ENCODE measurements at places on chromosomes 2 and 18.
A peak's percentile ranks its signal among the peaks of the same experiment; 100 is the strongest.

- no peak for DNase-seq
Measured at GRCh38 chr2:53018825-53019425, 748.7 kb upstream of the CHAC2 start.

DNA sequence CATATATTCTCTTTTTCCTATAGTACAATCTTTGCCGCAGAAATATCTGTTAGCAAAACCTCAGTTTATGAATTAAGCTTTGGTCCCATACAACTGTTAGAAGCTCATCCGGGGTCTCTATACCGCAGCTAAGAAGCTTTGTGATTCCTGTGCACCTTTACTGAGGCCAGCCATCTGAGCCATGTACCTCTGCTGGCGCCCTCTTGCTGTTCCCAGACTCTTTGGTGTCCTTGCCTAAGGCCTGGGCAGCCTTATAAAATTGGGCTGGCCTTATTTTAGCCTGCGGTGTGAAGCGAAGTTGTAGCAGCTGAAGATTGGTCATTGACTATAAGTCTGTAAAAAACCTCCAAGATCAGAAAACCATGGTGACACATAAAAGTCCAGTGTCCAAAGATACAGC lies 1135.1 kb upstream of the CHAC2 start:
- DNase-seq: no peak

DNA sequence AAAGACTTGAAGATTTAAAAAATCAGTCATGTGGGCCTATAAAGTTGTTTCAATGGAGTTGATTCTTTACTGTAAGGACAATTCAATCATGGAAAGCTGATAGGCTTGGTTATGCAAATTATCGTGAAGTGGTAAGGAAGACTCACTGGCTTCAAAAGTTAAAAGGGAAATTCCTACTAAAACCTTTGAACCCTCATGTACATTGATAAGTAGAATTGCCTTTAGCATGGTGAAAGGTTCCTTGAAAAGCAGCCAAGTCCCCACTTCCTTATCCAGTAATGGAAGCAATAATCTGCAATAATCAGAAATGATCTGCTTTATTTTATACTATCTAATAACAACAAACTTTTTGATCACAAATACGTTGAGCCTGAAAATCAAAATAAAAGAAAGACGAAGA lies 14.4 kb upstream of the CCL20 start:
- no peak for DNase-seq

DNA sequence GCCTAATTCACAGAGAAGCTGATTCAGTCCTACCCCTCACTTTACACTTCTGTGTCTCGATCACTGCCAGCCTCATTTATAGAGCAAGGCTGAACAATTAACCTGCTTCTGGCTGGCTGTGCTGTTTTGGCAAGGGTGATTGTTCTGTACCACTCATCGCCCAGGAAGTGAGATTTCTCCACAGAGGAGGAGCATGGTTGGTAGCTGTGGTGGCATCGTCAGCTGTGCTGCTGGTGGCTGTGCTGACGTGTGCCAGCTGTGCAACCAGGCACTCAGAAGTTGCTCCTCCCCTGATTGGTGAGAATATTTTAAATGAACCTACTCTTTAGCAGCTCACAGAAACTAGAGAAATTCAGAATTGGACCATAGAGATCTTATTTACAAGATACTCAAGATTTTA lies 158.3 kb downstream of the EML6 start:
- no peak for DNase-seq

- DNase-seq: no peak
Measured at GRCh38 chr2:102603904-102604303, 15.4 kb upstream of the SLC9A2 start.

DNA sequence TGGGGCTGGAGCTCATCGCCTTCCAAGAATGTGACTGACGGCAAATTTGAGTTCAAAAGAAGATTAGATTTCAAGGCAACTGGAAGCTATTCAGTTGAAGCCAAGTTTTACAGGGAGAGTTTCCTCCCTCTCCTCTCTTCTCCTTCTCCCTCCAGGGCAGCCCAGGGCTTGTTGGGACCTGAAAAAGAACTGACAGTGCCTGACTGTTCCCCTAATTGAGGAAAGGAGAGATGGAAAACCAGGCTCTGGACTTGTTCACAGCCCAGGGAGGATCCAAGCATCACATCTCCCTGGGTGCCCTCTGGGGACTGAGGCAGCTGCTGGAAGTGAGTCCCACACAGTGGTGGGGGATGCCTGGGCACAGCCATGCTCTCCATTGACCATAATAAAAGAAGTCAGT lies 88.1 kb downstream of the THNSL2 start:
- DNase-seq: no peak

DNA sequence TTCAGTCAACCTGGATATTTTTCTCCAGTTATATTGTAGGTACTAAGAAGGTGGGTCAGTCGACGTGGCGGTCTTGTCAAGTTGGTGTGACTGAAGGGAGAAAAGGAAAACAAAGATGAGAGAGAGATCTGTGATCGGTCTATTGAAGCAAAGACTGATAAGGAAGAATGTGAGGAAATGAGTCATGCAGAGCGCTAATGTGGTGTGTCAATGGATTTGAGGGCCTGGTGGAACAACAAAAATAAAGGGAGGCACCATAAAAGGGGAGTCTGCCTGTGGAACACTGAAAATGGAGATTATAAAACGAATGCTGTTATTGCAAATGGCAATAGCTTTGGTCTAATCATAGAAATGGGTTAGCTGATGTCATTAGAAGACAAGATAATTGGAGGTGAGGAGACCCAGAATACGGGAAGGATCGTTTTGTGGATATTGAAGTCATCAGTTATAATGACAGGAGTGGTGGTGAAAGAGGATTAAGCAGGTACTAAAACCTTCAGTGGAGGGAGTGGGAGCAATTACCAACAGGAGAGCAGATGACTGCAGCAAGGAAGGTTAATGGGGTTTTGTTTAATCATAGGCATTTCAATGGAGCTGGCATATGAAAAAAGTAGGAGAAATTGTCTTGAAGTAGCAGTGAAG lies 599.1 kb upstream of the FSHR start:
- no peak for DNase-seq

DNA sequence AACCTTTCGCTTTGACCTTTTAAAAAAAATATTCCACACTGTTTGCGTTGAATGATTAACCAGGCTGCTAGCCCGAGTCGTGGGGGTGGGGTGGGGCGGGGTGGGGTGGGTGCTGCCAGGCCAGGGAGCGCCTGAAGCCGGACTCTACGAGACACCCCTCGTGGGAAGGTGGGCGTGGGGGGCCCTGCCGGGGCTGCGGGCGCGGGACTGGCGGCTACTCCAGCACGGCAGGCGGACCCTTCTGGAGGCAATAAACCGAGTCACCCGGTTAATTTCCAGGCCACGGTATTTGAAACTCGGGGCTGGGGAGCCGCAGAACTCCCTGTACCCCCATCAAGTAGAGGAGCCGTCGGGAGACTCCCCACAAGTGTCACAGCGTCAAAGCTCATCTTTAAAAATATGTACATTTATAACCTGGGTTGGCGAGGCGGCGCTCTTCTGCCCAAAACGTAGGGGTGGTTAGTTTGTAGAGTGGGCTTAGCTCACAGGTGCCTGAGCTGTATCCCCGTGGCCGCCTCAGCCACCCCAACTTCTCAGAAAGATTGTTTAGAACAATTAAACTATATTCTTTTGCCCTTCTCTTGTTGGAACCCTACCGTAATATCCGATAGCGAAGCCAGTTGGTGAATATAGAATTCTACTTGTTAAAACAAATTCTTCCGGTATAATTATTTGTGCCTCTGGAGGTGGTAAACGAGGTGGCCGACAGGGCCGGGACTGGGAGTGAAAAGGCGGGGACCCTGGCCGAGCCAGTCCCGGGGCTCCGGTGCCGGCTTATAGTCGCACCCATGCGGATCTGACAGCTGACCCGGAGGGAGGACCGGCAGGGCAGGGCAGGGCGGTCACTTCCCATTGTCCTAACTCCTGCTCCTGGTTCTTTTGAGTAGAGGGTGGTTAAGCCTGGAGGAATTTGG lies 1.4 kb downstream of the B3GNT2 start:
- DNase-seq: peak; percentile 41

GRCh38 chr2:120110507-120110906 lies 97.6 kb downstream of the EPB41L5 start:
- no peak for DNase-seq

DNA sequence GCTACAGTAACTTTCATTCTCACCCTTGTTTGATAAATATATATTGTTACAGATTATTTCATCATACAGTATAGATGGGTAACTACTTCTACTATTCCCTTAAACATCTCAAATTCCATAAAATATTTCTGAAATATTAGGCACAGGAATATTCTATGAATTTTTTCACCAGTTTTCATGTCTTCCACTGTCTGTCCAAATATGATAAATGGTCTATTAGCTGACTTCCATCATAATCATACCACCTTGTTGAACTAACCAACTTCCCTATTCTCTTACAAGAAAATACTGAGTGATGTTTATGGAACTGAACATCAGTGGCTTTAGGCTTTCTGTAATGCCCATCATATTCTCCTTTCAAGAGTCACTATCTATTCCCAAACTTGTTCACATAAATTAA lies 82.4 kb downstream of the TRAPPC8 start:
- no peak for DNase-seq

GRCh38 chr2:9392898-9393765 lies 30.2 kb downstream of the ITGB1BP1 start:
- no peak for DNase-seq

DNA sequence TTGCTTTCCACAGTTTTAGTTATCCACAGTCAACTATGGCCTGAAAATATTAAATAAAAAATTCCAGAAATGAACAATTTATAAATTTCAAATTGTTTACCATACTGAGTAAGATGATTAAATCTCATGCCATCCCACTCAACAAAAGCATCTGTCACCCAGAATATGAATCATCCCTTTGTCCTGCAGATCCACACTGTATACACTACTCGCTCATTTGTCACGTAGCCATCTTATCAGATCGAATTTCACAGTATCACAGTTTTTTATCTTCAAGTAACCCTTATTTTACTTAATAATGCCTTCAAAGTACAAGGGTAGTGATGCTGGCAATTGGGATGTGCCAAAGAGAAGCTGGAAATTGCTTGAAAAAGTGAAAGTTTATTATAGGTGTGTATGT lies 291.8 kb upstream of the LRATD1 start:
- no peak for DNase-seq

DNA sequence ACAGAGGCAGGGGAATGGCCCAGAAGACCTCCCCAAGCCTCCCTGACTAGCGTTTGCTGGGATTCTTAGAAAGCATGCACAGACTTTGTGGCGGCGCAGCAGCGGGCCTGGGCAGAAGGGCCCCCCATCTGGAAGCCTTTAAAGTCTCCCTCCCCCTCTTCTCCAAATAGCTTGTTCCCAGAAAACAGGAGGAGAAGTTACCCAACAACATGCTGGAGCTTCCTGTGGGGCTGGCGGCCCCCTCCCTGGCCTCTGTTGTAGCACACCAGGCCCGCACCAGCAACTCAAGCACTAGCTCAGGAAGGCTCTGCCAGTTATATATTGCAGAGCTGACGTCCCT lies 334.8 kb downstream of the DYSF start:
- DNase-seq: no peak

DNA sequence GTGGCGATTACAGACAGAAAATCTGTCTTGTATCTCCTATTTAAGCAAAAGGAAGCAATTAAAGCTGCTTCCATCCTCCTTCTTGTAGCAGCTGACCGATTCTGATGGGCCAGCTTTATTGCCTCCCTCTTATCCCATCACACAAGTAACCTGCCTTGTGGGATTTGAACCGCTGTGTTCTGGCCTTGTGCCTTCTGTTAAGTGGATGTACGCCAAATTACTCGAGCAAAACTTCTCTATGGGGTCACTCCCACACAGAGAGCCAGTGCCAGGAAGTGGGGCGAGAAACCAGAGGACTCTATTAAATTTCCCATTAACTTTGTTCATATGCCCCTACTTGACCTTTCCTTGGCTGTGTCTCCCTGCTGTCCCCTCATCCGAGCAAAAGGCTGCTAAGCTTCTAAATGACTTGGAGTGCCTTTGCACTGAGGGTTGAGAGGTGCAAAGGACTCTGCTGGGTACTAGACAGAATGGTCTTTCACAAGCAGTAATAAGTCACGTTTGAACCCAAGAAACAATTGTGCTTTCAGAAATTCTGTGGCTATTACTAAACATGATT lies 672.5 kb downstream of the MBD2 start:
- no peak for DNase-seq

- no peak for DNase-seq
Measured at GRCh38 chr2:3447789-3448317, 68.4 kb downstream of the TRAPPC12 start.

- no peak for DNase-seq
Measured at GRCh38 chr2:159549234-159549633, 67.1 kb downstream of the BAZ2B start.

- no peak for DNase-seq
Measured at GRCh38 chr2:120845277-120845676, 109.6 kb downstream of the GLI2 start.

- DNase-seq: no peak
Measured at GRCh38 chr2:26179446-26179913, 6.6 kb downstream of the GAREM2 start.

DNA sequence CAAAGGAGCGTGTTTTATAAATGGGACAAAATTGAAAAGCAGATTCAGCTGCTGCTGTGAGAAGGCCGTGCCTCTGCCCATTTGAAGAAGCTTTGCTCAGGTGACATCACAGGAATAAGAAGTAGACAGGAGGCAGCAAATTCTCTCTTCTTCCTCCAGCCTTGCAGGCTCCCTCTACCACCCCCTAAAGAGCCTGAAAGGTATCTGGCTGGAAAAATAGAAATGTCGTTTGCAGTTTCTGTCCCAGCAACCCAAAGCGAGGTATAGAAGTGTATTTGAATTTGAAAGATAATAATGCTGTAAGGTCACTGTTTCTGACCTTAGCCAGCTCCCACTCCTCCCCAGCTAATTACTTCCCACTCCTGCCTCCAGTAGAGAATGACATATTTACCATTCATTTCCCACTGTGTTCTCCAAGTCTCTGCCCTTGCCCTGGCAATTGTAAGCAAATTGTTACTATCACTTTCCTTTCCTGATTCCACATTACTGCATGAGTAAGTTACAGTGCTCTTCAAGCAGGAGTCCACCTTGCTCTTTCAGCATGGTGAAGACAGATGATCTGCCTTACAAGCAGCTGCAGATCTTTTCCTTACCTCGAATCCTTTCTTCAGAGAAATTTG lies 56.8 kb upstream of the RASGRP3 start:
- DNase-seq: no peak

DNA sequence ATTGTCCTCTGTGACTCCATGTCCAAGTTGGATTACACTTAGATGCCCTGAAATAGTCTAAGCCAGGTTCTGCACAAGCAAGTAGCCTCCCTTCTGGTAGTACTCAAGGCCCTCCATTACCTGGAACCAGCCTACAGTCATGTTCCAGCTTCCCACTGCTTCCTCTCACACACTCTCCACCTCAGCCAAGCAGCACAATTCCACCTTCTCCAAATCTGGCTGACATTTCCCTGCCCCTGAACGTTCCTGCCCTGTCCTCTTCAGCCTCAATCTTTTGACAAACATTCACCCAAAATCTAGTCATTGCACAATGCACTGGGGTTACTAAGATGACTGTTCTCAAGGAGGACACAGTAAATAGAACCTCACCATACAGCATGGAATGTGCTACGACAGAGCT lies 95.3 kb upstream of the KLHL29 start:
- DNase-seq: no peak

DNA sequence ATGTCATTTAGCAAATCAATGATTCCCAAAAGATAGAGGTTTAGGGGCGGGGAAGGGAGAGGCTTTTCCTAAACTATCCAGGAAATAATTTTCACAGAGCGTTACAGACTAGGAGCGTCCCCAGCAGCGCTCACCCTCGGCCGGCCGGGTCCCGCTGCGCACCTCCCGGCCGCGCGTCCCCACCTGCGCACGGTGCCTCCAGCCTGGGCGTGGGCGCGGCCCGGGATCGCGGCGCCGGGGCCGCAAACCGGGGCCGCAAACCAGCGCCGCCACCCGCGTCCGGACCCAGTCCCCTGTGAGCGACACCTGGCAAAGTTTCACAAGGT lies 684 bp upstream of the ZCCHC2 start:
- no peak for DNase-seq

Data from stimulated activated CD4-positive, alpha-beta T cell treated with anti-CD3 and anti-CD28 coated beads, Interleukin-2, amount 100 ng/mL, for 24 hours (primary cell).